ENCODE measurements at places on chromosomes 13 and 19.

- DNase-seq = no peak
Observed at GRCh38 chr13:98182153-98182552, 5.1 kb upstream of the RNF113B start.

DNA sequence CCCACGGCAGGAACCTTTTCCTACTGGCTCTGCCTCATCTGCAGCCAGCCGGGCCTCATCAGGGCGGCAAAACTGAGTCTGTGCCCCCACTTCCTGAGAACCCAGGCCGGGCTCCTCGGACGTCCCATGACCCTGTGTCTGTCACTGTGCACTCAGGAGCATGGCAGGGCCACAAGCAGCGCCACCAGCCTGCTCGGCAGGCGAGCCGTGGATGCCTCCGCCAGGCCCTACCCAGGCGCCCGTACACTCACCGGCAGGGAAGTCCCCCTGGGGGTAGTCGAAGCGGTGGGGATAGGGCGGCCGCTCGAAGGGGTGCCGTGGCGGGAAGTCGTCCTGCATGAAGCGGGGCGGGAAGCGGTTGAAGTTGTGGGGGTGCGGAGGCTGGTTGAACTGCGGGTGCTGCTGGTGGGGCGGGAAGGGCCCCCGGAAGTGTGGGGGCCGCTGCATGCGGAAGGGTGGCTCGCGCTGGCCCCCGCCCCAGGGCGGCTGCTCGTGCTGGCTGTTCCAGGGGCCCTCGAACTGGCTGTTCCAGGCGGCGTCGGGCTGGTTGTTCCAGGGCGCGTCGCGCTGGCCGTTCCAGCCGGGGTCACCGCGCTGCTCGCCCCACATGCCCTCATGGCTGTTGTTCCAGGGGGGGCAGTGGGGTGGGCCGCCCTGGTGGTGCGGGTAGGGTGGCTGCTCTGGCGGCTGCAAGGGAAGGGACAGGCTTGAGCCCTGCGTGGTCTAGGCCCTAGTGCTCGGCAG, 17.1 kb downstream of the CHERP start:
- DNase-seq = no peak

GRCh38 chr13:28582892-28583240, 76.1 kb upstream of the POMP start:
- DNase-seq = no peak

DNA sequence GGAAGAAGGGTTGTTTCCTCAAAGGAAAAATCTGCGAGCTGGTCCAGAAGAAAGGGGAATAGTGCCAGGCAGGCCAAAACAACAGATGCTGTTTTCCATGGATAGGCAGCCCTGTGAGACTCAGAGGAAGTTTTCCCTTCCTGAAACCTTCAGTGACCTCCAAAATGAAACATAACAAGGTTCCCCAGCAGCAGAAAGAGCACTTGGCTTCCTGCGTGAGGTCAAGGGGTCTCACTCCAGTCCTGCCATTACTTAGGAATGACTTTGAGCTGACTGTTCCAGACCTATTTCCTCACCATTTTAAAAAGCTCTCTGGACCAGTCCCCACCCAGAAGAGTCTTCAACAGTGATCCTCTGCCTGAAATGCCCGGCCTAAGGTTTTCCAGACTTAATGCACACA, 104.6 kb upstream of the IPO5 start:
- no peak for DNase-seq

- DNase-seq = peak; percentile 50
Observed at GRCh38 chr13:29621051-29621800, 25.7 kb upstream of the SLC7A1 start.

GRCh38 chr13:111789420-111789819, 277.5 kb upstream of the SOX1 start:
- DNase-seq = no peak

DNA sequence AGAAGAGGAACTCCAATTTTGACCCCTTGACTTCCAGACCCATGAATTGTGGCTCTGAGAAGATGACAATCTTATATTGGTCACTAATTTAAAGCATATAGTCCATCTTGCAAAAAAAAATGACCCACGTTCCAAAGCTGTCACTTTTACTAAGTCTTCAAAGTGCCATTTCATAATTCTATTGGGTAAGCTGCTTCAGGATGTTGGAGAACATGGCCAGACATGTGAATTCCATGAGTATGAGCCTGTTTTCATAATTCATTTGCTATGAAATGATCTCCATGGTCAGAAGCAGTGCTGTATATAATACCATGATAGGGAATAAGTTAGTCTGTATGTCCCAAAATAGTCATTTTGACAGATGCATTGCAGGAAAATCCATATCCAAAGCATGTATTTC, 1787.3 kb downstream of the SLITRK5 start:
- DNase-seq = no peak

DNA sequence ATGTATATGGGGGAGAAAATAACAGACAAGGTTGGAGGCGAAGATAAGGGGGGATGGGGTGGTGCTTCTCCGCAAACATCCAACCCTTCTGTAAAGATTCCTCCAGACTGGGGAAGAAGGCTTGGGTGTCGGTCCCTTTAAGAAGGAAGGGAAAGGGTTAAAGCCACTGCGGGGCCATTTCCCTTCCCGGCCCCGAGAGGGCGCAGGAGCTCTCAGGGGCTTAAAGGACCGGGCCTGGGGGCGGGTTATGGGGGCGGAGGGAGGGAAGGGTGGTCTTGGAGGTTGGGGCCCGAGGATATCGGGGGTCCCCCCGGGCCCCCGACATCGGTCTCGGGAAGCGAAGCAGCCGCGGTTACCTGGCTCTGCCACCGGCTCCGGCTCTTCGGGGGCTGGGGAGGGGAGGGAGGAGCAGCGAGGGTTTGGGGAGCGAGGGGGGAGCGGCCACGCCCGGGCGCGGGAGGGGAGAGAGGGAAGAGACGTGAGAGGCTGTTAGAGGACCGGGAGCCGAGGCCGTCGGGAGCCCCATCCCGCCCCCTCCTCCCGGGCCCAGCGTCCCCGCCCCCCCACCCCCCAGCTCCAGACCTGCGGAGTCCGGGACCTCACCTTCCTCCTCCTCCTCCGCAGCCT, 2.8 kb downstream of the TNNT1 start:
- peak; percentile 8 for DNase-seq

- DNase-seq = no peak
Observed at GRCh38 chr13:106186366-106187030, 349.0 kb downstream of the EFNB2 start.

GRCh38 chr19:41321600-41322270, 11.8 kb downstream of the CCDC97 start:
- peak; percentile 51 for DNase-seq

- no peak for DNase-seq
Observed at GRCh38 chr13:20960663-20961309, 58.2 kb upstream of the XPO4 start.

DNA sequence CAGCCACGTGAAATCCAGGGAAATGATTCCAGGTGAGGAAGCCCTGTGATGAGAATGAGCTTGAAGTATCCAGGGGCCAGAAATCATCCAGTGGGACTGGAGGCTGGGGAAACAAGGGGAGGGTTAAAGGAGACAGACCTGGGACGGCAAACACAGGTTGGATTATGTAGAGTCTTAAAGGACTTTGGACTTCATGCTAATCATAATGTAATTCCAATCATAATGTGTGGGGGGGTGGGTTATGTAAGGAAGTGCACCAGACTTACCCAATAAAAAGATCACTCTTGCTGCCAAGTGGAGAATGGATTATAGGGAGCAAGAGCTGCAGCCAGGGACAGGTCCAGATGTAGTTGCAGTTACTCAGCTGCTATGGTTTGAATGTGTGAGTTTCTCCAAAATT, 16.1 kb upstream of the CYSLTR2 start:
- DNase-seq = no peak

GRCh38 chr13:42574011-42574410, at the start of gene TNFSF11:
TNFSF11 (plus strand) TSS chr13:42574152; CDS start chr13:42574304, 152 bp downstream.
- DNase-seq = no peak
